Kidney capillary endothelial cell (primary cell): ENCODE measurements at places on chromosomes 3 and 15.

- no peak for DNase-seq
These were observed 117.9 kb upstream of the PRR20G start for GRCh38 chr3:127405791-127406190.

DNA sequence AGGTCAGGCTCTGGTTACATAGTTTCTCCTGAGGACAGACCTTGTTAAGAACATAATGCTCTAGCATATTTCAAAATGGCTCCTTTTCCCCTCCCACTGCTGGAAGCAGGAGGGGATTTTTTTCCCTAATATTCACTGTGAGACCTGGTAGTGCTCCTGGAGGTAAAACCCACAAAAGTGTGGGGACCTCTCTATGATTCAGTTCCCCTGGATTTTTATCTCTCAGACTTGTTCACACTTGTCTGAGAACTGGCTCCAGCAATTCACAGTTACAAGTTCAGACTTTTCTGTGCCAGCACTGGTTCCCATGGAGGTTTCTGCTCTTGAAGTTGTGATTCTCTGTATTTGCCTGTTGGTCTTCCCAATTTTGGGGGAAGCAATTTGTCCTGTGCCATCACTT lies 36.3 kb upstream of the PCOLCE2 start:
- DNase-seq, result no peak

- peak; percentile 61 for DNase-seq
These were observed 1.7 kb downstream of the CLRN1 start for GRCh38 chr3:150970665-150971324.

DNA sequence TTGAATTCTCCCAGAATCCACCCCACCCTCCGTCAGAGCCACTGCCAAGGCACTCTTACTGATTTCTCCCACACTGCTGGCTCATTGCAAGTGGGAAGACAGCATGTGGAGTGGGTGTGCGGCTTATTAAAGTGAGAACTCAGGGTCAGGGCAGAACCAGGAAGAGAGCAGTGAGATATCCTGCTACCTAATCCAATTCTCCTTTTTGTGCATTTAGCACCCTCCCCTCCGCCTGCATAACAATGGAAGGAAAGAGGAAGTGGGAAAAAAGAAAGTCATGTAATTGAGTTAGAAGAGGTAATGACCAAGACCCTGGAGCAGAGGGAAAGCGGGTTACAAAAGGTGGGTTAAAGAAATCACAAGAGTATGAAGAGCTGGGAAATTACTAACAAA lies 27.8 kb upstream of the PIK3CB start:
- peak; percentile 10 for DNase-seq
